Testis (tissue), 5 donors: ENCODE measurements at places on chromosomes 6 and 20.

- DNase-seq, result no peak
Measured at GRCh38 chr6:148417045-148417444, 74.4 kb downstream of the SASH1 start.

DNA sequence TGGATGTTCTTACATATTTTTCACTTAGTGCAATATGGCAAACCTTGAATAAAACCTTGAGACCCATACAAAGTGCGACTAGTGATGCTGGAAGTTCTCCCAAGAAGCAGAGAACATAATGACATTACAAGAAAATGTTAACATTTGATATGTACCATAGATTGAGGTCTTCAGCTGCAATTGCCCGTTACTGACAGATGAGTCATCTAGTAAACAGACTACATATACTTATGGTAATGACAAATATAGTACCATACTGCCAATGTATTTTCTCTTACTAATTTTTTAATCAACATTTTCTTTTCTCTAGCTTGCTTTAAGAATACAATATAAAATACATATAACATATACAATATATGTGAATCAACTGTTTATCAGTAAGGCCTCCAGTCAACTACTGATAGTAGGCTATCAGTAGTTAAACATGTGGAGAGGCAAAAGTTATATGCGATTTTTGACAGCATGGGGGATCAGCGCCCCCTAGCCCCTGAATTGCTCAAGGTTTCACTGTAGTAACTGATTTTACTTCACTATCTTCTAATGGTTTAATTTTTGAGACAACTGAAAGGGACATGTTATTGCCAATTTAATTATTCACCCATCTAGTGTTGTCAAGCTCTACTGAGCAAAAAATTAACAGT is 166.7 kb upstream of the ADGRB3 start:
- no peak for DNase-seq

GRCh38 chr6:89707766-89708165 is 69.2 kb upstream of the LYRM2 start:
- no peak for DNase-seq

GRCh38 chr6:37021356-37022129 is 16.1 kb downstream of the FGD2 start:
- peak; percentile 46 for DNase-seq

DNA sequence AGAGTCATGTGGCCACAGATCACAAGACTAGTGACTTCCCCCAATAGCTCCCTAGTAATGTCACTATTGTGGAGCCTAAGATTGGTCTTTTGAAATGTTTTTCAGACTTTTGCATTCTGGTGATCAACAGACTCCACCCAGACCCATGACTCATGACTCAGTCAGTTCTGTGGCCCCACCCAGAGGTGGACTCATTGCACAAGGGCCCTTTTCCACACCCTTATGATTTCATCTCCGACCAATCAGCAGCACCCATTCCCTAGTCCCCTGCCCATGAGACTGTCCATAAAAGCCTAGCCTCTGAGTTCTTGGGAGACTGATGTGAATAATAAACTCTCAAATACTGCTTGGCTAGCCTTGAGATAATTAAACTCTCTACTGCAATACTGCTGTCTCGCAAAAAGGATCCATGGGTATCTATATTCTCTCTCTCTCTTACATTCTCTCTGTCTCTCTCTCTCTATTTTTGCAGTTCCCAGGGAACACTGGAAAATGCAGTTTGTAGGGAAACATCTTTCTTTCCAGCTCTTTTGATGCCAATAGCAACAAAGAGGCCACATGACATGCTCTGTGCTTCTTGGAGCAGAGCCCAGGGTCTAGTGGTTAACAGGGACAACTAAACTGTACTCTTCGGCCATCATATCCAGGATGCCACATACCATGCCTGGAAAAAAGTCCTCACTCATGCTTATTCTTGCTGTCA is 71.3 kb upstream of the IYD start:
- DNase-seq, result peak; percentile 48

DNA sequence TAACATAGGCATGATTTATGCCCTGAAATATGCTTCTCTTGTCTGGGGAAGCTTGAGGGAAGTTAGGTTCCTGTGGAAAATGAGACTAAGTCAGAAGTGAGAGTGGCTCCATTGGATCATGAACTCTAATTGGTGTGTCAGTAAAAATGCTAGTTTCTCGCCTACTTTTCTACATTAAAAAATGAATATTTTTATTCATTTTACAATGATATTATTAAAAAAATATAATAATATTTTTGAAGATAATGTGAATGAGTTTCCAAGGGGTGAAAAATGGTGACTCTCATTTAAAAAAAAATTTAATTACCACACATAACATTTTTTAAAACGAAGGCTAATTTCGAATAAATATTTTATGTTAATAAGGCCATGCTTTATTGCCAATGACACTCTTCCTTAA is 84.2 kb downstream of the HIVEP1 start:
- DNase-seq, result no peak

DNA sequence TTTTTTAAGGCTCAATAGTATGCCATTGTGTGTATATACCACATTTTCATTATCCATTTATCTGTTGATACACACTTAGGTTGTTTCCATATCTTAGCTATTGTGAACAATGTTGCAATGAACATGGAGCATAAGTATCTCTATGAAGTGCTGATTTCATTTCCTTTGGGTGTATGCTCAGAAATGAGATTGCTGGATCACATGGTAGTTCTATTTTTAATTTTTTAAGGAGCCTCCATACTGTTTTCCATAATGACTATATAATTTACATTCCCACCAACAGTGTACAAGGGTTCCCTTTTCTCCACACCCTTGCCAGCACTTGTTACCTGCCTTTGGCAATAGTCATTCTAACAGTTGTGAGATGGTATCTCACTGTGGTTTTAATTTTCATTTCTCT is 15.1 kb upstream of the HLA-DOA start:
- no peak for DNase-seq

GRCh38 chr6:169980826-169981450 is 229.5 kb downstream of the ERMARD start:
- DNase-seq, result no peak

DNA sequence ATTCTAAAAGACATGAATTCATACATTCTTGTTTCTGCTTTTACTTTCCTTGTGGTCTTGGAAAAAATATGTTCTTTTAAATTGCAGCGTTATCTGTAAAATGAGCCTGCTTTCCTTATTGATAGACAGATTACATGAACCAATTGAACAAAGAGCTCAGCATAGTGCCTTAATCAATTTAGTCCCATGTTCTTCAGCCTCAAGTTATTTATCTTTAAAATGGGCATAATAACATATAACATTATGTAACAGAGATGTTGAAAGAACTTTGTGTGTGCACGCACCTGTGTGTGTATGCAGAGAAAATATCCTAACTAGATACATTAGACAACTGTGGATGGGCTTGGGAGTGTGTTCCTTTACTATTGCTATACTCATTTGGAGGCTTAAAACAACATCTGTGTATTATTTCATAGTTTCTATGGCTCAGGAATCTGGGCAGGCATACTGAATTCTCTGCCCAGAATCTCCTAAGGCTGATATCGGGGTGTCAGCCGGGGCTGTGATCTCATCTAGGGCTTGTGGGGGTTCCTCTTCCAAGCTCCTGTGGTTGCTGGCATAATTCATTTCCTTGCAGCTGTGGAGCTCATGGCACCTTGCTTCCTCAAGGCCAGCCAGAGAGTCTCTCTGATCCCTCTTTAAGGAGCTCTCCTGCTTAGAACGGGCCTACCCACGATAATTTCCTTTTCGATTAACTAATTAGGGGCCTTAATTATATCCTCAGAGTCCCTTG is 194.1 kb downstream of the ARID1B start:
- DNase-seq, result no peak

DNA sequence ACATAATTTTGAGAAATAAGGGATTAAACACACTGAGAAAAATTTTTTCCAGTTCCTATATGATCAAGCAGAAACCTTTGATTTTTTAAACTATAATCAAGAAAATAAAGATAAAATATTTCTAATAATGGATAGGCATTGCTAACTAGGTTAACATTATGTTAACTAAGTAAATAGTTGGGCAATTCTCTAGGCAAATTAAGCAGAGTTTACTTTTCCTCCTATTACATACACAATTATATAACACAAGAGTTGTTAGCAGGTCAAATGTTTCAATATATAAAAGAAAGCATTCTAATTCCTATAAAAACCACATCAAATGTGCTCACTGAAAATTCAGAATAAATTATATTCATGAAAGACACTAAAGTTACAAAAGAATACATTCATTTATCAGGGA is 191.7 kb downstream of the GMDS start:
- no peak for DNase-seq

DNA sequence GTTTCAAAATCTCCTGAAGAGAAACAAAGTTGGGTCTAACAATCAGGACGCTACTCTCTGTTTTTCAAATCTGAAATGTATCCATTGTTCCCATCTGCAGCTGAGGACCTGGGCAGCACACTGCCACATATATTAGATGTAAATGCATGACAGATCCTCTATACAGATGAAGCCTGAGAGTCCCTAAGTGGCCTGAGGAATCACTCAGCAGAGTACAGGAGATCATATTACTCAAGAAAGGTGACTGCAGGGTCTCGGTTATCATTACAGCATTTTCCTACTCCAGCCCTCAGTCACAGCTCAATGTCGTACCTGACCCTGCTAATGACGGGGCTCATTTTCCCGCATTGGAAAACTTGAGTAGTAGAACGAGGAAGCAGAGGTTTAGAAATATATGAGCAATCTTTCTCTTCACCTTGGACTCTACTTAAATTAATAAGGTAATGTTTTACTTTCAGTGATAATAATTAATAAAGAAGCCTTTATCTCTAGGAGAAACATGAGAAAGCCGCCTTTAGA is 256.2 kb upstream of the IRAK1BP1 start:
- DNase-seq, result no peak

DNA sequence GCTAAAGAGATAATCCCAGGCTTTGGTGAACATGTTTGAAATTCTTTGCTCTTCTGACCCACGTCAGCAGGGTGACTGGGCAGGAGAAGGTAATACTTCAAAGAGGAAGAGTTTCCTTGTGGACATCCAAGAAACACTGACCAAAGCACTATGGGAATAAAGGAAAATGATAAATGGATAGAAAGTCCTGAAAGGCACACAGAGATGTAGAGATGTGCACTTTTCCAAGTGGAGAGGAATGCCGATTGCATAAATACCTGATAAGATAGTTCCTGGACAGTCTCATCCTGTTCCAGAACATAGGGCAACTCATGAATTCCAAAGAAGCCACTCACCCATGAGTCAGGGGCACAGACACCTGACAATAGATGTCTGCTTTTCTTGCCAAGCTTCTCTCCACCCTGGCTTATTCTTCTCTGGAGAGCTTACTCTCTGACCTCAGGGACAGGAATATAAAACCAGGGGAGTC is 191.3 kb upstream of the FOXA2 start:
- DNase-seq, result no peak

GRCh38 chr20:23143098-23143497 is 57.0 kb upstream of the CD93 start:
- DNase-seq, result peak; percentile 65

GRCh38 chr6:166615059-166615770 is 11.8 kb downstream of the RPS6KA2 start:
- peak; percentile 62 for DNase-seq

DNA sequence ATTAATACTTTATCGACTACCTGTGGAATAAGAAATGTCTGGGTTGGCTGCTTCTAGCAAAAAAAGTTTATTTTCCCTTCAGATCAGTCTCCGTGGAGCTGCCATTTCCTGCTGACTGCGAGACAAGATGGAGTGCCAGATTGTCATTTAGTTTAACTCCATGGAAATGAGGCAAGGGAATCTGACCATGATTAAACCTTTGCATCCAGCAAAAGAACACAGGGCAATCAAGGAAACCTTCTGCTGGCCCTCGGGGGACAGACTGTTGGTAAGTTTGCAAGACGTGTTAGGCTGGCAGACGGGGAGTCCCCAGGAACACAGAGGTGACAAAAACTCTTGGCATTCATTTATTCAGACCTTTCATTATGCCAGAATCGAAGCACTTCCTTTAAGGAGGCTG is 52.2 kb upstream of the SPACA1 start:
- no peak for DNase-seq

DNA sequence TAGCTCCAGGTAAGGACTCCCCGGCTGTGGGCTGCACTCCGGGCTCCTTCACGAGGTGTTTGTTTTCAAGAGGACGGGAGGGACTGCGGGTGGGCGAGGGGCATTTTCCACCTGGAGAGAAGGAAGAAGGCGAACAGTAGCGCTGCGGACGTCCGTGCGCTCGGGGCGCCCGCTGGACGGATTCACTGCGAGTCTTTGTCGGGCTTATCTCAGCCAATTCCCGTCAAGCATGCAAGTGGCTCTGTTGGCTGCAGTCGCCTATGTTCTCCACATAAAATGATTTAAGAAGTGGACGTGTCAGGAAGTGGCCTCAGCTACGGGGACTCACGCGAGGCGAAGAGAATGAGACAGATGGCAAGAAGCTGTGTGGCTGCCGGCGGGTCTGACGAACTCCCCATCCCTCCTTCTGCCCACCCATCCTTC is 332 bp downstream of the GRIK2 start:
- DNase-seq, result peak; percentile 47

GRCh38 chr6:162198076-162198475 is 529.5 kb downstream of the PRKN start:
- no peak for DNase-seq

GRCh38 chr20:58485393-58485792 is 29.8 kb downstream of the APCDD1L start:
- no peak for DNase-seq

- DNase-seq, result no peak
Measured at GRCh38 chr6:56772737-56773184, 130.1 kb upstream of the DST start.

DNA sequence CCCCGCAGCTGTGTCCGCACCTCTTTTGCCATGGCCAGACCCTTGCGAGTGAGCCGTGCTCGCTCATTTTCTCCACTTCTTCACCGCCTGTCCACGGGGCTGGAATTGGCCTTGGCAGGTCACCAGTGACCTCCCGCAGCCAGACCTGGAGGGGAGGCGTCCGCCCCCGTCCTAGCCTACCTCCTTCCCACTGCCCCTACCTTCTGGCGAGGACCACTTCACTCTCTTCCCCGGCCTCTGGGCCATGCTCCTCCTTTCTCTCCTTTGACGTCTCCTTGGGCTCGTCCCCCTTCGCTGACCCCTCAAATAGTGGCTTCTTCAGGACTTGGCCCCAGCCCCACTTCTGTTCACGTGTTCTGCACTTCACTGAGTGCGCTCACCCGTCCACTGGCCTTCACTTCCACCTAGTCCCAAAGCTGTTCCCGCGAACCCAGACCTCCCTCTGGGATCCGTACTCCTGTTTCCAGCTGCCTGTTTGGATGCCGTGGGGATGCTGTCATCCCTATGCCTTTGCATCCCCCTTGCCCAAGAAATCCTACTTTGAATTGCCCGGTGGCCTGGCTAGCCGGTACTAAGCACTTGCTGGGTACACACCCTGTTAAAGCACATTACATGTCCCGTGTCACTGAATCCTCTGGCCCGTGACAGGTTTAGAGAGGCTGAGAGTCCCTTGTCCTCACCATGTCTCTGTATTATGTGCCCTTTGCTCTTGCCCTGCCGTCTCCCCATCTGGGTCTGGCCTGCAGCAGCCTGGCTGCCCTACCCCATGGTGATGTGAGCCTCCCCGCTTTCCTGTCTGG is 33.0 kb downstream of the SPATA2 start:
- DNase-seq, result no peak
